Activated gamma-delta T cell (primary cell): ENCODE measurements at places on chromosomes 12 and 14.

- no peak for DNase-seq
Observed at GRCh38 chr14:96189281-96189711, 15.3 kb upstream of the BDKRB2 start.

DNA sequence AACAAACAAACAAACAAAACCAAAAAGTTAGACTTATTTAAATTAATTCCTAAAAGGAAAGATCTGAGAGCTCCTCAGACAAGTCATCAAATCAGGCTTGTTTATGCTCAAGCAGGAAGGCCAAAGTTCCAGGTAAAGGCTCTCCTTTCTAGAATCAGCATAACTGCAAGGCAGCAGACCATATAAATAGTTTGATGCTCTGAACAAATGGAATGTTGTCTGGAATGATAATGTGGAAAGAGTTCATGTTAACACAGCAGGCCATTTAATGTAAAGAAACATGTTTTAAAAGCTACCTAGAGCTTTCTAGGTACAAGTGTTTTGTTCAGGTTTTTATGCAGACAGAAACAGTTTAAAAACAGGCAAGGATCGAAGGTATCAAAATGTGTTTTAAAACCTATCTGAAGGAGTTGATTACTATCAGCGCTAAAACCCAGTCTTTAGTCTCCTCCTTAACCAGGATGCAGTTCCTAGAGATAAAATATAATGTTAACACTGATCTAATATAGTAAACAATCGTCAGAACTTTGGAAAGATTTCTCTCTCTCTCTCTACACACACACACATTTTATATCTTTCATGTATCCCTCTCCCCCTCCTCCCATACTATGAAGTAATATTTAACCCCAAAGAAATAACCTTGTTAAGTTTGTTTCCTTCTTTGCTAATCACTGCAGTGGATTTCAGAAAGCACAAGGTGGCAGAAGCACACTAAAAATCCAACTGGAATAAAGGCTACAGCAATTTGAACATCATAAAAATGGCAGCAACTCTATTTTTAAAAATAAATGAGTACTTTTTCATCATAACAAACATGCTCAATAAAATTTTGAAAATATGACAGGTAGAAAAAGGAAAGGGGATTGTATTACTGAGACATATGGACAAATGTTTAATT is 135.5 kb downstream of the PAWR start:
- DNase-seq, result no peak

GRCh38 chr14:20204721-20205120 is 14.0 kb downstream of the OR11G2 start:
- no peak for DNase-seq

GRCh38 chr12:8689681-8690080 is 8.1 kb upstream of the RIMKLB start:
- no peak for DNase-seq

DNA sequence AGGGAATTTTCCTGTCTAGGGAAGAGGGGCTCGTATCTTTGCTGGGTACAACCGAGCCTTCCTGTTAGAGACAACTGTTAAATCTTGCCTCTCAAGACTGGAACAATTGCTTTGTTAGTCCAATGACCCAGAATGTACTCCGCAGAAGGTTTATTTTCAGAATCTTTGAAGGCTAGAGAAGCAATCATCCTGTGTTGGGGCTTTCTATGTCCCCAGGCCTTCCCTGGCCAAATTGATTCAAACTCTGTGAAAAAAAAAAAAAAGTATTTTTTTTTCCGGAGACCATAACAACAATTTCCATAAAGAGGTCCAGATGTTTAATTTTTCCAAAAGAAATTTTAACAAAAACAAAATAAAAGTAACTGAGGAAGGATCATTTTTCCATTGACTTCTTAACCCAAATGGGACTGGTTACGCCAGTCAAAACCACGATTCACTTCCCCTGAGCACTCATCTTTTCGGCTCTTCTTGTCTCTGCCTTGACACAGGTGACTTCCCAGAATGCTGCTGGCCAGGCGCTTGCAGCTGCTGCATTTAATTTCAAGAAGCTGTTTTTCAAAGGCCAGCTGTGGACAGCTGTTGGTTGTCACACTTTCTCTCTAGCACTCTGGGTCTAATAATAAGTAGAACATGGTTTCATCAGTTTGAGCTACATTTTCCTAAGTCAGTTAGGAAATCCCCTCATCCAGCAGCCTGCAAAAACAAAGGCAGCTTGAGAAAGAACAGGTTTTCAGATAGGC is 81.6 kb upstream of the MANSC4 start:
- no peak for DNase-seq

DNA sequence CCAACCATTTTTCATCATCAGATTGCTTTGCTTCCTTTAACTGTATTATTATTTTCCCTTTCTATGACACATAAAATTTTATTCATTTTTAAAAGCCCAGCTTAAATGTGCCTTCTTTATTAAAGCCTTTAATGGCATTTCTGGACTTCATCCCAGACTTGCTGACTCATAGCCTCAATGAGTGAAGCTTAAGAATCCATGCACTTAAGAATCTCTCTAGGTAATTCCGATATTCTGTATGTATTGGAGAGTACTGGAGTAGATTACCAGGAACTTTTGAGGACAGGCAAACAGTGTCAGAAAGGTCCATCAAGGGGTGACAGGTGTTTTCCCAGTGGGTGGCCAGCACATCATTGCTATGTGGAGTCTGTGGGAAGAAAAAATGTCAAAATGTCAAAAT is 107.9 kb downstream of the PTPRQ start:
- no peak for DNase-seq

DNA sequence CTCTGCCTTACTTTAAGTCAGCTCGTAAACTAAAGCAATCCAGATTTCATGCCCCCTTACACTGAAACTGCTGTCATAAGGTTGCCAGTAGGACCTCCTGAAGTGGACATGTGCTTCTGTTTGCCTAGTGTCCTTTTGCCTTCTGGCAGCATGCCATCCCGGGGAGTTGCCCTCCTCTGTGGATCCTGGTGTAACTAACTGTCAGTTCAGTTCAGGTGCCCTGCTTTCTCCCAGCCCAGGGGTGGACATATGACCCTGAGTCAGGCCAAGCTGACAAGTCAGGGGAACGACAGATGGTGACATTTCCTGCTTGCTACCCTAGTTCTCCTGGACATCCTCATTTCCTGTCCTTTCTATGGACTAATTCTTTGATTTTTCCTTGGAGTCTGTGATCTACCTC is 25.6 kb downstream of the AKAP6 start:
- no peak for DNase-seq

GRCh38 chr14:33352821-33353220 is 414.1 kb downstream of the NPAS3 start:
- DNase-seq, result no peak

DNA sequence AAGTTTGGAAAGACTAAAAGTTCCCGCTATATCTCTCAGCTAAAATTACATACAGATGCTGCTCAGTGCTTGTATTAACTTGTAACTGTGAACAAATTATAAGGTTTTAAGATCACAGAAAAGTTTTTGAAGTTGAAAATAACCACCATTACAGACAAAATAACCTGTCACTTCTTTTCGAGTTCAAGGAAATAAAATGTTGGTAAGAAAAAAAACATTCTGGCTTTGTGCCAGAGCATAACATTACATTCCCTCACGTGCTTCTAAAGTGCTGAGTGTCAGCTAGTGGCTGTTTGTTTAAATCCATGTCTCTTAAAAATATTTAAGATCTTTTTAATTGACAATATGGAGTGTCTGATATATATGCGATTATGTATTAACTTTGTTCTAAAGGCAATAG is 27.2 kb upstream of the ADAMTS20 start:
- DNase-seq, result no peak

- DNase-seq, result no peak
Observed at GRCh38 chr12:53954694-53955035, at the start of gene HOXC12. Gene HOXC12 (plus strand): TSS chr12:53954903. CDS start chr12:53954930, 27 bp downstream.

DNA sequence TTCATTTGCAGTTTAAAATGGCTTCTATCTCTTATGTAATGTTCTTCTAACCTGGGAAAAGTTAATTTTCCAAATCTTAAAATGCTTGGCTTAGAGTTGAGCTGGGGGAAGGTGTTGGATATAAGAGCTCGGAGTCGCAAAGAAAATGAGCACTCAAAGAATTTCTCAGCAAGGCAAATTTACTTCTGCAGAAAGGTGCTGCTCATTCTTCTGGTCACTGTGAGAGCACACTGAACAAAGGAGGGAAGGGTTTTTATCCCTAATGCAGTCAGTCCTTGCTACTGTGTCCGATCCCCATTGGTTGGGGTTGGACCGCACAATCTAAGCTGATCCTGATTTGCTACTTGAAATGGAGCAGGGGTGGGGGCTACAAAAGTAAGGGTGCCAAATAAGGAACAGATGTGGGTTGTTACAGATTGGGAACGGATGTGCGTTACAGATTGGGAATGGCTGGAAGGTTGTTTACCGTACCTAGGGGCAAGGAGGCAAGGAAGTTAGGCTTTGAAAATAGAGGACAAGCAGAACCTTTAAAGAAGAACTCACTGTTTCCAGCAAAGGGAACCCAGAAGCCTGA is 19.4 kb downstream of the TXNRD1 start:
- DNase-seq, result no peak

- DNase-seq, result no peak
Observed at GRCh38 chr14:20608383-20609110, 17.4 kb upstream of the RNASE12 start.

- no peak for DNase-seq
Observed at GRCh38 chr14:34053666-34054065, 102.8 kb upstream of the EGLN3 start.

- DNase-seq, result no peak
Observed at GRCh38 chr14:78989221-78989620, 819.0 kb downstream of the NRXN3 start.

DNA sequence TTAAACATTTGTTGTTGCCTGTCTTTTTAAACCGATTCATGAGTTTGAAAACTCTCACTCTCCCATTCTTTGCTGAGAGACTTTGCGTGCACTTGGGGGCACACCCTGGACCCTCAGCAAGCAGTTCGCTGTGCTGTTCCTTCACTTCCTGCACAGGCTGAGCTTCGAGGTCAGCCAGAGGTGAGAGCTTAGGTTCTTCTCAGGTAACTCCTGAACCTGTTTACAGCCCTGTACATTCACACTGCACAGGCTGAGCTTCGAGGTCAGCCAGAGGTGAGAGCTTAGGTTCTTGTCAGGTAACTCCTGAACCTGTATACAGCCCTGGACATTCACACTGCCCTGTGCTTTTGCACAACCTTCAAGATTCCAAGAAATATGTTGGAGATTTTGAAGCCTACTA is 9.8 kb upstream of the CLECL1 start:
- DNase-seq, result no peak

DNA sequence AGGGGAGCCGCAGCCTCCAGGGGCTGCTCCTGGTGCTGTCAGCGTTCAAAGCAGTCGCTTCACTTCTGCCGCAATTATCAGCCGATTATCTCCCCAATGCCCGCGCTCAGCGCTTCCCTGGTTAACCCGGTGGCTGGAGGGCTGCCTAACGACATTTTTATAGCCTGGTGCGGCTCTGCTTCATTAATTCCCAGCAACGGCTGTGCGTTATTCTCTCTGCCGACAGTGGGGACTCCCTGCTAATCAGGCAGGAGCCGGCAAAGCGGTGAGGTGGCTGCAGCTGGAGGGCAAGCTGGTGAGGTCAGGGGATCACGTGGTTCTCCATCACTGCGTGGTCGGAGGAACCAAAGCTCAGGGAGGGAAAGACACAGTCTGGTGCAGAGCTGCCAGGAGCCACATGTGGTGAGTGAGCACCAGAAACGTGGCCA is 62.9 kb downstream of the GLRX5 start:
- no peak for DNase-seq

DNA sequence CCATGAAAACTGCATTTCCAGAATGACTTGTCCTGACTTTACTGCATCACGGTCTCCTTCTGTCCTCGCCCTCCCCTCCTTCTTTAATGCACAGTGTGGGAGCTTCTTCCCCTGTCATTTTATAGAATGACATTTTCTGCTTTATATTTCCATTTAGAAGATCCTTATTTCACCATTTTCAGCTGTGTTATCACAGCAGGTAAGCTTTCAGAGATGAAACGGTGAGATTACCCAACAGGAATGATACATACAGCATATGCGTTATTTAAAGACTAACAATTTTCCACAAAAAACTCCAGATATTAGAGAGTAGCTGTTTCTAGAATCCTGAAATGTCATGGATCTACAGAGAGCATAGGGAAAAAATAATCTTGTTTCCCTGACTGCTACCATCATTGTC is 27.3 kb upstream of the PZP start:
- DNase-seq, result no peak

DNA sequence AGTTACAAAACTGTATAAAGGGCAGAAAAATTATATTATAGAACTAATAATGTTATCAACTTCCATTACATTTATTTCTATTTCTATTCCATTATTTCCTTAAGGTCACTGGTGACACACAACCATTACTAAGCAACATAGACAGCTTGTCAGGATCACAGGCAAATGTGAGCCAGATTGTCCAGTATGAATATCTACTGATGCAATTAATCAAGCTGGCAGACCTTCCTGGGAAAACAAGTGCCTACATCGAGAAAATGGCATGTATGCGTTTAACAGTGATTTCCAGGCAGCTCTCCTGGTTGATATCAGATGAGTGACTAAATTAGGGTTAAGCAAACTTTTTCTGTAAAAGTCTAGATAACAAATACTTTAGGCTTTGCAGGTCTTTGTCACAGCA is 36.9 kb upstream of the TSPAN8 start:
- DNase-seq, result no peak

DNA sequence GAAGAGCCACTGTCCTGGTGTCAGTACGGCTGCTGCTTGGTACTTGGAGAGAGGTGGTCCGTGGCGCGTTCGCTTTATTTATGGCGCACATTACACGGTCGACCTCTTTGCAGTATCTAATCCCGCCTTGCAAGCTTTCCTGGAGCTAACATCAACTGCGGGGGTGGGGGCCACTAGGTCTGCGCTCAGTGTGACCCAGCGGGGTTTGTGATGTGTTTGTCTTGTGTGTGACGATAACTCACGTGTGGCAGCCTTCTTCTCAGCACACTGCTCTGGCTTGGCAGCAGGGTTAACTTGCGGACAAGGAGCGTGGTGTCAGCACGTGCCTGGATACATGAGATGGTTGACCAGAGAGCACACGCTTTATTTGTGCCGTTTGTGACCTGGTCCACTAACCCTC is 122.2 kb upstream of the RTL1 start:
- DNase-seq, result no peak

- DNase-seq, result no peak
Observed at GRCh38 chr12:74250891-74251290, 286.7 kb upstream of the ATXN7L3B start.

DNA sequence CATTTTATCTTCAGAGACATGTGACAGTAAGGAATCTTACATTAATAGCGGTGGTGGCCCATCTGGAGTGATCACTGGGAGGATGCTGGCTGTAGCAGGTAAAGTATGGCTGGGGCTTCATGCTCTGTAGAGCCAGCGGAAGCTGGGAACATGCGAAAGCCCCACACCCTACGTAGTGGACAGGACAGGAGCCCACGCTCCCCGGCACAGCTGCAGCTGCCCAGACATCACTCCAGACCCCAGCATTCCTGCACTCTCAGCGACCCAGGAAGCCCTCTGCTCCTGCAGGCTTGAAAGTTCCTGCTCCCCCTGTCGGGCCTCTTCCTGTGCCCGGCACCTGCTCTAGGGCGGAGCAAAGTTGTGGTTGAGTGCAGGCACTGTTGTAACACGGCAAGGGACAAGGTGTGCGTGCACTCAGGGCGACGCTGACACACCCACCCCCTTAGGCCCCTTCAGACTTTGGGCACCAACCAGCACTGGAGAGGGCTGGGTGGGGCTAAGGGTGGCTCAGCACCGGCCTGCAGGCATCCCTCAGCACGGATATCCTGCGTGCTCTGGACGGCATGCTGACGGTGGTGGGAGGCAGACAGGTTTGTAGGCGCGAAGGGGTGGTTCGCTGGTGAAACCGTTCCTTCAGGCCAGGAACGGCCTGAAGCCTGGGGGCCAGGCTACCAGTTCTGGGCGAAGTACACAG is 568.3 kb downstream of the FSCB start:
- no peak for DNase-seq

GRCh38 chr14:96051231-96051630 is 12.1 kb downstream of the C14orf132 start:
- DNase-seq, result no peak
